ENCODE measurements at places on chromosomes 13 and 19.
A peak's percentile ranks its signal among the peaks of the same experiment; 100 is the strongest.

- DNase-seq, result peak; percentile 71
Observed at GRCh38 chr19:52896431-52897137, 851 bp downstream of the ZNF320 start.

DNA sequence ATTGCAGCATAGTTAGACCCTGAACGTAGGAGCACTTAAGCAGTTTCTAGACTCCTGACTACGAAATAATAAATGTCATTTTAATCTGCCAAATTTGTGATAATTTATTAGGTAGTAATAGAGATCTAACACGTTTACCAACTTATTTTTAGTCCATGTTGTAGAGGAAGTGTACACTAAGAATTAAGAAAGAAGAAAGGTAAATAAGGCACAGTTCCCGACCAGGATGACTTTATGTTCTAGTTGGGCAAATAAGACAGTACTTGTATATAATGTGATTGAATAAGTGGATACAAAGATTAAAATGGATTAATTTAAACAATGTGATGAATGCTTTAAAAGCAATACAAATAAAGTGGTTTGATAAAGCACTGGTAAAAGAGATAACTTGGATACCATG, 1306.2 kb upstream of the PCDH20 start:
- DNase-seq, result no peak

GRCh38 chr19:4368128-4368820, 24.9 kb downstream of the MPND start:
- DNase-seq, result no peak

GRCh38 chr19:47661161-47661560, 52.1 kb upstream of the EHD2 start:
- DNase-seq, result no peak

GRCh38 chr19:20186174-20186573, 19.2 kb downstream of the ZNF486 start:
- no peak for DNase-seq

DNA sequence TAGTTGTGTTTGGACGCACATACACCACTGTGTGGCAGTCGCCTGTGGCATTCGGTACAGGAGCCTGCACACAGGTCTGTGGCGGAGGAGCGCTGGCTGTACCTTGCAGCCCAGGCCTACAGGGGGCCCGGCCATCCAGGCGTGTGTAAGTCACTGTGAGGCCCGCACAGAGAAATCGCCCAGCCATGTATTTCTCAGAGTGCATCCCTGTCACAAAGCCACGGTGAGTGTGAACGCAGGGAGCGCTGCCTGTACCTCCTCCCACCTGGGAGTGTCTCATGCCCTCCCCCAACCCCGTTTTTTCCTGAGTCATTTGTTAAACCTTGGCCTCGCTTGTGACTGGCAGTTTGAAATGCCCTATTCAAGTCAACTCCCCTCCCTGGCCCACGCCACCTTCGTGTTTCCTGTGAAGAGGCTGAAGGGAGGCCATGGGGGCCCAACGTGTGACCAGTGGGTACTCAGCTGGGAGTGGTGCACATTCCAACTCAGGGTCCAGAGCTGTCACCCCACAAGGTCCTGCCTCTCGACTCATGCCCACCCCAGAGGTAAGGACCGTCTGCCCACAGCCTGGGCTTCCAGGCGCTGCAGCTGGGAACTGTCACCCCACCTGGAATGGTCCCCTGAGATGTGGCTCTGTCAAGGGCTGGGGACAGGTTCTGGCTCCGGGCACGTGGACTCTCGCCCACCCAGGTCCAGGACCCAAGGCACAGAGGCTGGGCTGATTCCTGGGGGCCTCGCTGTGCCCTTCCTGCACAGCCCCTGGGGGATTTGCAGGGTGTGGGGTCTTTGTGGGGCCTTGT, 11.6 kb upstream of the RASA3 start:
- DNase-seq, result peak; percentile 25

- DNase-seq, result no peak
Observed at GRCh38 chr19:16544473-16545231, 2.4 kb upstream of the CHERP start.

- DNase-seq, result peak; percentile 91
Observed at GRCh38 chr13:31951215-31951678, 80.3 kb upstream of the FRY start.

Data from DMS53 (cell line).